ENCODE measurements at places on chromosomes 6 and 20. TPM values are rescaled to one million over a fixed set of nuclear protein-coding genes. Genes with fewer than 3 reads are reported as not detected.

DNA sequence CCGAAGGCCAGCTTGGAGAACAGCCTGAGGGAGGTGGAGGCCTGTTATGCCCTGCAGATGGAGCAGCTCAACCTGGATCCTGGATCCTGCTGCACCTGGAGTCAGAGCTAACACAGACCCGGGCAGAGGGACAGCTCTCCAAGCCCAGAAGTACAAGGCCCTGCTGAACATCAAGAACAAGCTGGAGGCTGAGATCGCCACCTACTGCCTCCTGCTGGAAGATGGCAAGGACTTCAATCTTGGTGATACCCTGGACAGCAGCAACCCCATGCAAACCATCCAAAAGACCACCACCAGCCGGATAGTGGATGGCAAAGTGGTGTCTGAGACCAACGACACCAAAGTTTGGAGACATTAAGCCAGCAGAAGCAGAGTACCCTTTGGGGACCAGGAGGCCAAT lies 223.5 kb upstream of the ID4 start:
- DNase-seq: no peak

The SLC13A3 gene
- not detected for total RNA-seq

DNA sequence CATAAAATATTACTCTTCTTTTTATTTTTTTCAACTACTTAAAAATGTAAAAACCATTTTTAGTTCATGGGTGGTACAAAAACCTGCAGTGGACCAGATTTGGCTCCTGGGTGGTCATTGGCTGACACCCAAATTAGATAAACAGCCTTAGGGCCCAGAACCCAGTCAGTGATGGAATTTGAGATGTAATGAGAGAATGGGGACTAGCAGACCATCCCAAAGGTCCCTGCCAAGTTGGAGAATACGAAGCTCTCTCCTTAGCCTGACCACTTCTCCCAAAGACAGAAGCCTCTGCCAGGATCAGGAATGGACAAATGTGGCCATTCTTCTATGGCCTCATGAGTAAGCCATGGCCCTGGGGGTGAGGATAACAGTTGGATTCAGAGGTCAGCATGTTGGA lies 194.7 kb downstream of the NFATC2 start:
- no peak for DNase-seq

GRCh38 chr20:59299945-59300332 lies 472 bp upstream of the EDN3 start:
- peak; percentile 86 for DNase-seq

DNA sequence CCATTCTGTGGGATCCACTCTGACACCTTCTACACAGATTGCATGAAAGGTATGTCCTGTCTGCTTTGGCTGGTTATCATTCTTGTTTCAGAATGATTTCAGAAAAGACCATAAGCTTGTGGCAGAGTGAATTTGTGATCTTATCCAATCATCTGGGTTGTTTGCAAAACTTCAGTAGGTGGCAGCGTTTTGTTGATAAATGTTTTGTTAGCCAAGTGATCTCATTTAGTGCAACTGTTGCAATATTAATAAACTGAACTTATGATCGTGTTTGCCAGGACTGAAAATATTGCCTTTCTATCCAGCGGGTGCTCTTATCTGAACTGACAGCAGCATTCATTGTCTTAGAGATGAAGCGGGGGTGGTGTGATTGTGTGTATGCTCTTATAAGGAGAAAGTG lies 613.2 kb upstream of the NOX3 start:
- DNase-seq: no peak

The MAK gene
- total RNA-seq: not detected

GRCh38 chr6:81564470-81565068 lies 187.9 kb downstream of the TENT5A start:
- no peak for DNase-seq

All from transverse colon (tissue), 4 donors.